Right ventricle myocardium superior (tissue), 1 donor: ENCODE measurements at places on chromosomes 12 and 14.

DNA sequence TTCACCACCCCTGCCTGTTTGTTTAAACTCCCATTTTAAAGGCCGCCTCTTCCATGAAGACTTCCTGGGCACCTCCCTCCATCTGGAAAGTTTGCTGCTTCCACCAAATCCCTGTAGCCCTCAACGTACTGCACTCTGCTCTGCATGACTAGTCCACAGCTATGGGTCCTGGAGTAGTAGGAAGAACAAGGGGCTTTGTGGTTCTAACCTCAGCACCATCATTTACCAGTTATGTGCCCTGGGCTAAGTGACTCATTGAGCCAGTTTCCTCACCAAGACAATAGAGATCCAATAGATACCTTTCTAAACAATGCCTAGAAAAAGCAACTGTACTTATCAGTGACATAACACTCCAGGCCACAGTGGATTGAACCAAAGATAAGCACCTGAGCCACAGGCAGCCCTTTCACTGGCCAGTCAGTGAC lies 8.5 kb upstream of the LTBP2 start:
- DNase-seq, result no peak

DNA sequence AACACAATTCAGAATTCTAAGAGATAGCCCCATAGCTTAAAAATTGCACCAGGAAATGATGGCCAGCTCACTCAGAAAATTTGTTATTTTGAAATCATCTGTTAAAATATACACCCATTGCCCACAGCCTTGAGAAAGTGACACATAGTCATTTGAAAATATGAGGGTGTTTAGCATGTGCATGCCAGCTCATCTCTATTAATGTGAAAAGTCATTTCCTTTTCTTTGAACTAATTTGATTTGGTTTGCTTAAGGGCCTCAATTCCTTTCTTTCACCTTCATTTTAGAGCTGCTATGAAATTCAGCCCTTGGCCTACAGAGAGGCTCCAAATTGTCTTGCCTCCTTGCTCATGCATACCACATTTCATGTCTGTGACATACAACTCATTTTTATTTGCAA lies 241.4 kb downstream of the PHLDA1 start:
- DNase-seq, result no peak

DNA sequence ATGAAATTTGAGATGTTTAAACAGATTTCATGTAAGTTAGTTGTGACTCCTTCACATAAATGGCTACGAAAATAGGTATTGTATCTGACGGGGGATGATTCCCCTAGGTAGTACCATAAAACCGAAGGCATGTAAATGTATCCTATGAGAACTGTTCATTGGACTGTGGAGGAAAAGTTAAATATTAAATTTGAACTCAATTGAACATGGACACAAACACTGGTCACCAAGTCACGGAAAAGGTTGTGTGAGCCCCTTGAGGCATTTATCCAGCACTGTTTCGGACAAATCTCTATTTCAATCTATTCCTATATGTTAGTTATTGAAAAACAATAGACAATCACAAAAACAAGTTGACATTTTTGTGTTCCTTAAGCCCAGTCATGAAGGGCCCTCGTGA lies 1014.3 kb upstream of the NOVA1 start:
- no peak for DNase-seq

DNA sequence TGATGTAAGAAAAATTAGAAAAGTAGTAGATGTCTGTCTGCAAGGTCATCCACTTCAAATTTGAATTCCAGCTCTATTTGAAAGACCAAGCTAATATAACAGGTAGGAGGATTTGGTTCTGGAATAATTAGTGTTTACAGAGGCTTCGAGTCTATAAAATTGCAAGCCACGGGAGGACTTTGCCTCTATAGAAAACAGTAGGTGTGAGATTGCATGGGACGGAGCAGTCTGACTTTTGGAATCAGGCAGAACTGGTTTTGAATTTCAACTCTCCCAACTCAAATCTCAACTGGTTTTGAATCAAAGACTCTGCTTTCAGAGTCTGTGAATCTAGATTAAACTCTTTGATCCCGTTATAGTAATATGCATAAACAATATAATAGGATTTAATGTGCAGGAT lies 82.4 kb downstream of the PIK3C2G start:
- no peak for DNase-seq

DNA sequence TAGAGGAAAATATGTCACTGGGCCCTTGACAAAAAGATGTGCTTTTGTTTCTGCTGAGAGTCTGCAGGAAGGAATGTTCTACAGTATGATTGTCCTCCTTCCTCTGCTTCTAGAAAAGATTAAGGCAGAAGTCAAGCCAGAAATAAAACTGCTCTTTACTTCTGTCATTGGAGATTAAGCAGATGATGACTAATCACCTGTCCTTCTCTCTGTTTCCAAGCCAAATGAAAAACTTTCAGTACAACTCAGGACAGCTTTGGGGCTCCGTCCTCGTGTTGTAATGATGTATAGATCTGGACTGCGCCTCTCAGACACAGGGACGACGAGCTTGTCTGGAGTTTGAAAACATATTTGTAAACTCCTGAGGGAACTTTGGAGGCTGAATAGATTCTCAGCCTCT lies 159.3 kb downstream of the DYRK2 start:
- DNase-seq, result no peak
